ENCODE measurements at places on chromosomes 3 and 15.

- no peak for DNase-seq
Observed at GRCh38 chr15:70014860-70015490, 82.7 kb downstream of the TLE3 start.

DNA sequence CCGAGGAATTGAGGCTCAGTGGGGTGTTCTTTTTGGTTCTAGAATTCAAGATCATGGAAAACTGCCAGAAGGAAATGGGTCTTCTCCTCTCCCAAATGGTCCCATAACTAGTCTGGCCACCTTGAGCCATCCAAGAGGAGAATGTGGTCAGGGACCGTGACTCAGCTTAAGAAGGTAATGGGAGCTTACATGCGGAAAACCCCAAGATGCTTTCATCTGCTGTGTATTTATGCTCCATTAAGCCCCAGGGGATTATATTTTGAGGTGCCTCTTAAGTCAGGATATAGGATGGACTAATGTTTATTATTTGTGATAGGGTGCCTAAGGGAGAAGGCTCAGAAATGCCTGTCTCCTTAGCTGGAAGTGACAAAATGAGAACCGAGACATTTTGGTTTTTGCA is 39.2 kb upstream of the DLG1 start:
- DNase-seq: no peak

GRCh38 chr15:41817781-41818180 is 10.1 kb upstream of the JMJD7 start:
- DNase-seq: no peak

- DNase-seq: no peak
Observed at GRCh38 chr3:123518892-123519485, 65.9 kb downstream of the HACD2 start.

- no peak for DNase-seq
Observed at GRCh38 chr3:126423191-126424038, 28.7 kb downstream of the CFAP100 start.

- no peak for DNase-seq
Observed at GRCh38 chr3:38153221-38153620, 12.1 kb upstream of the OXSR1 start.

DNA sequence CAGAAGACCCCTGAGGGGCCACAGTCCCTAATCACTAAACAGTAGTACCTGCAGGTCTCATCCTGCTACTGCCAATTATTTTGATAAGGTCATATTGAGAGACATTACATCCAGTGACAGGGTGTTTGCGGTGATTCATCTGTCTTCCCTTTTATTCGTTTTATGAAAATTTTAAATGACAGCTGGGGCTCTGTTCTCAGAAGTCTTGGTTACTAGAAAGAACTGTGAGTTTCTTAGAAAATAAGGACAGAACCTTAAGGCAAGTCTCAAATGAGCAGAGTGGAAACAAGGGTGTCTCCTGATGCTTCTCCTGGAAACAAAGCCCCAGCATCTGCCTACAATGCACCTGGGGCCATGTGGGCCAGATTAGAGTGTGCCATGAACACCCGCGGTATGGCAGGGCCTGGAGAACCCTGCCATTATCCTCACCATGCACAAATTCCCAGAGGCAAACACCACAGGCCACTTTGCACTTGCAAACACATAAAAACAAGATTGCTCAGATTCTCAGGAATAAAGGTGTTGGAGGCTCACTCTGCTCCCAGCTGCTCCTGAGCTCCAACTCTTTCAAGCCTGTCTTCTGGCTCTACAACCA is 66.3 kb upstream of the IQSEC1 start:
- DNase-seq: no peak

DNA sequence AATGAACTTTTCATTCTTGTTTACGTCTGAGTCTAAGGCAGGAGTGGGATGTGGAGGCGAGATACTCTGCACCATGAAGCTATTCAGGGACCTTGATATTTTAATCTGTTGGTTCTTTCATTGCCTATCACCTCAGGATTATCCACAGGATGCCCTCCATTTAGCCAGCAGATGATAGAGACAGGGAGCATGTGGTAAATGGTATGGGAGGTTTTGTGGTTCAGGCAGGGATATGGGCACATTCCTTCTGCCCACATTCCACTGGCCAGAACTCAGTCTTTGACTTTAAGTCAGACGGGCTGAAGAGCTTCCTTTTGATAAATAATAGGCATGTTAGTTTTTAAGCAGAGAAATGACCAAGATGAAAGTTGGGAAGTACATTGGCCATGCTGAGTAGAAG is 548.0 kb upstream of the CCDC54 start:
- no peak for DNase-seq

- DNase-seq: no peak
Observed at GRCh38 chr3:40691452-40691861, 166.7 kb downstream of the ZNF621 start.

DNA sequence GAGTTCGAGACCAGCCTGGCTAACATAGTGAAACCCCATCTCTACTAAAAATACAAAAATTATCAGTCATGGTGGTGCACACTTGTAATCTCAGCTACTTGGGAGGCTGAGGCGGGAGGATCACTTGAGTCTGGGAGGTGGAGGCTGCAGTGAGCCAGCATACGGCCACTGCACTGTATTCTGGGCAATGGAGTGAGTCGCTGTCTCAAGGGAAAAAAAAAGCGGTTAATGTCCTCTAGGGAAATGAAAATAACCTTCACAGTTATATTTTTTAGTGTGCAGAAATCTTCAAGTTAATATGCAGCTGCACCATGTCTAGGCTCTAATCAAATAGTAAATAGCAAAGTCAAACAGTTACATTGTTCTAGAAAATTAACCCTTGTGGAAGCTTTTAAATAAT is 14.8 kb downstream of the CEP19 start:
- DNase-seq: no peak

DNA sequence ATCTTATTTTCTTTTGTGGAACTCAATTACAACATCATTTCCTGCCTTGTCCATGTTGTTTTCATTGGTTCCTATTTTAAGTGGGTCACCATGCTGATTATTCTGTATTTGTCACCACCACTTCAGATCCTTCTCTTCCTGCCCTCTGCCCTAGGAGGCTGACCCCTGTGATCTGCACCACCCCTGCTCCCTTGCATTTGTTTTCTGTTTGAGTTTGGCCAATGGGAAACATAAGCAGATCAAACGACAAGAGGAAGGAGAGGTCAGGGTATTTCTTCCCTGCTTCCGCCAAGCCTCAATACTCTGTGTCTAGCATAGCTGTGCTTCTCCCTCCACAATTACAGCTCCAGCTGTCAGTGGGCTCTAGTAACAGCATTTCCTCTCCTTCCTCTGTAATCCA is 71.6 kb downstream of the IMPG2 start:
- DNase-seq: no peak

DNA sequence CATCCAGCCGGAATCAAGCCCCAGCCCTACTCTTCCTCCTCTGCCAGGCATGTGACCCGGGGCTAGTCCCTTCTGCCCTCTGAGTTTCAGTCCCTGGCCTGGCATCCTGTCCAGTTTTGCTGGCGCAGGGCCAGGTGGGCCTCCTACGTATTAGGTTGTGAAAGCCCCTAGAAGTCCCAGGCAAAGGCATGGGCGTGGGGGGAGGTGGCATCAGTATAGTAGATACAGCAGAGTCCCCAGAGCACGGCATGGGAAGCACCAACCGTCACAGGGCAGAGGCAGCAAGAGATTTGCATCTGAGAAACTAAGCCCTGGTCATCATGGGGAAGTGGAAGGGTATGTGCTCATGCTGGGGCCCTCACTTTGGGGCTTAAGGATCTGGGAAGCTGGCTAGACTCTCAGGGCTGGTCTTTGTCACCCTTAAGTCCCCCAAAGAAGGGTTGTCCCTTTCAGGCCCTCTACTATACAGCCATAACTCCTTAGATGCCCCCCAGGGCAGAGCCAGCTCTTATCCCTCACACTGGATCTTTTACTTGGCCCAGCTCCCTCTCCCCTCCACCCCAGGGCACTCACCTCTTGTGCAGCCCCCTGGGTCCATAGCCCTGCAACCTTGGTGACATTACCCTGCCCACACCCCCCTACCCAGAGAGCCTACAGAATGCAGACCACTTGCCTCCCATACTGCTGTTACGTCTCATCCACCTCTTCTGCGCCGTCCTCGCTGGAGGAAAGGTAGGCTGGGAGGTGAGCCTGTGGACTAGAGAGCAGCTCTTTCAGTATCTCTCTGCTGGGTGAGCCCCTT is 11.3 kb downstream of the NBEAL2 start:
- no peak for DNase-seq

DNA sequence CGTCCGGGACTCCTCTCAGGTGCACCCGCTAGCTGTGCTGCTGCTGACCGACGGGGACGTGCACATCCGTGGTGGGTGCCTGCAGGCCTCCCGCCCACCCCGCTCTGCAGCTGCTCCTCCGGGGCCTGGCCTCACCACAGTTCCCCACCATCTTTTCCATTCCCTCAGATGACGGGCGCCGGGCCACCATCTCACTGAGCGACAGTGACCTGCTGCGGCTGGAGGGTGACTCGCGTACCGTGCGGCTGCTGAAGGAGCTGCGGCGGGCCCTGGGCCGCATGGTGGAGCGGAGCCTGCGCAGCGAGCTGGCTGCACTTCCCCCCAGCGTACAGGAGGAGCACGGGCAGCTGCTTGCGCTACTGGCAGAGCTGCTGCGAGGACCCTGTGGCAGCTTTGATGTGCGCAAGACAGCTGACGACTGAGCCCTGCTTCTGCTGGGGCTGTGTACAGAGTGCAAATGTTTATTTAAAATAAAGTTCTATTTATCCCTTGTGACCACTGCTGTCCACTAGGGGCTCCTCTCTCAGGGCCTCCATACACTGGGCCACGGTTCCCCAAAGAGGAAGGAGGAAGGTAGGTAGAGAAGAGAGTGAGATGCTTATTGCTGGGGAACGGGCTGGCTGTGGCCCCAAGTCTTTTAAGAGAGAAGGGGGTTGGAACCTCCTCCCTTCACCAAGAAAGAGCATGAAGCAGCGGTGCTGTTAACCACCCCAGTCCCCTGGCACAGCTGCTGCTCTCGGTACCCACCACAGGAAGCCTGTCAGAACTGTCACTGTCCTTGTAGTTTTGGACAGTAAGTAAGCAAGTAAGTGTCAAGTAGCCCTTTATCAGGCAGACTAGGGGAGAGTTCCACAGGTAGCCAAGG is 47.0 kb downstream of the DHX30 start:
- DNase-seq: no peak

- DNase-seq: peak; percentile 5
Observed at GRCh38 chr3:10848261-10848660, 32.2 kb downstream of the SLC6A11 start.

- no peak for DNase-seq
Observed at GRCh38 chr15:42032376-42033213, 11.8 kb upstream of the PLA2G4E start.

- DNase-seq: no peak
Observed at GRCh38 chr15:96586901-96587300, 256.4 kb downstream of the NR2F2 start.

GRCh38 chr3:32310918-32311839 is 72.7 kb downstream of the CMTM8 start:
- no peak for DNase-seq

DNA sequence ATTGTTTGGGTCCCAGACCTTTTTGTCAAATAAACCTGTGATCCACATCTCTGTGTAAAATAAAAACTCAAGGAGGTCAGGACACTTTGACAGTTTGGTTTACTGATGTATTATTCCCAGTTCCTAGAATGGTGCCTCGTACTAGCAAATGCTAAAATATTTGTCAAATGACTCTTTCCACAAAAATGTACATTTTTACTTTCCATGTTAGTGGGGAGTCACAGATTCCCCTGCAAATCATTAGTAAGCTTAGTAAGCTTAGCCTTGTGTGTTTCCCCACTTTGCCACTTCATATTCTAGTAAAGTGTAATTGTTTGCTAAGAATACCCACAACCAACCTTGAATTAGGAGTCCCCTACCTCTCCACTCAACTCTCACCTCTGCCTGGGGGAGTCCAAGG is 2.4 kb upstream of the MAGI1 start:
- DNase-seq: no peak

DNA sequence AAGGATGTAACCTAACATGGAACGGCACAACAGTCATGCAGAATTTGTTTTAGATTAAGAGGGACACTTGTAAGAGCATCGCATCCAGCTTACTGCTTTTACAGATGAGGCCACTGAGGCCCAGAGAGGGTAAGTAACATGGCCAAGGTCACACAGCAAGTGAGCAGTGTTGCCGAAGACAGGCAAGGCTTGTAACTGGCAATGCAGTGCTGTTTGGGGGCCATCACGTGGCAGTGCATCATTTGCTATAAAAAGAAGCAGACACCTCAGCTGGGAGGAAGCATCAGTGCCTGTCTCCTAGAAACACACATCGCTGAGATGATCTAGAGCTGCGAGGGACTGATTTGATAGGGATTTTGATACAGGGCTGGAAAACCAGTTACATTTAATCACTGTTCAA is 108.2 kb upstream of the PROK2 start:
- DNase-seq: no peak

DNA sequence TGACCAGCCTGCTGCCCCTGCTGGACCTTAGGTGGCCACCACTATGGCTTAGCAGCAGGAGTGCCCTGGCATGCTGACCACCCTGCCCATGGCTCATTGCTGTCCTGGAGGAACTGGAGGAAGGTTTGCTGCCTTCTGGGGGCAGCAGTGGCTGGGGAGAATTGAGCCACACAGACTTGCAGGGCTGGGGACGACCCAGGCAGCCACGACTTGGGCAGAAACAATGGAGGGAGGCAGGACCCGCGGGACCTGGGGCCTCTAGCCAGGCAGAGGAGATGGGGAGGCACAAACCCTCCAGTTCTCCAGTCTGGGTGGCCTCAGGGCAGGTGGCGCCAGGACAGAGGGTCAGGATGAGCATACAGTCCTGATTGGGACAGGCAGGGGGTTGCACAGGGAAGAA is 32.8 kb downstream of the ADAMTS7 start:
- DNase-seq: no peak

- DNase-seq: no peak
Observed at GRCh38 chr3:104598848-104599511, 767.7 kb upstream of the ALCAM start.

- DNase-seq: no peak
Observed at GRCh38 chr3:120144267-120144666, 50.0 kb upstream of the GSK3B start.

GRCh38 chr3:119964294-119964693 is 130.0 kb downstream of the GSK3B start:
- no peak for DNase-seq

GRCh38 chr15:95698951-95699350 is 631.5 kb upstream of the NR2F2 start:
- DNase-seq: no peak
